ENCODE measurements at places on chromosomes 3 and 15.

DNA sequence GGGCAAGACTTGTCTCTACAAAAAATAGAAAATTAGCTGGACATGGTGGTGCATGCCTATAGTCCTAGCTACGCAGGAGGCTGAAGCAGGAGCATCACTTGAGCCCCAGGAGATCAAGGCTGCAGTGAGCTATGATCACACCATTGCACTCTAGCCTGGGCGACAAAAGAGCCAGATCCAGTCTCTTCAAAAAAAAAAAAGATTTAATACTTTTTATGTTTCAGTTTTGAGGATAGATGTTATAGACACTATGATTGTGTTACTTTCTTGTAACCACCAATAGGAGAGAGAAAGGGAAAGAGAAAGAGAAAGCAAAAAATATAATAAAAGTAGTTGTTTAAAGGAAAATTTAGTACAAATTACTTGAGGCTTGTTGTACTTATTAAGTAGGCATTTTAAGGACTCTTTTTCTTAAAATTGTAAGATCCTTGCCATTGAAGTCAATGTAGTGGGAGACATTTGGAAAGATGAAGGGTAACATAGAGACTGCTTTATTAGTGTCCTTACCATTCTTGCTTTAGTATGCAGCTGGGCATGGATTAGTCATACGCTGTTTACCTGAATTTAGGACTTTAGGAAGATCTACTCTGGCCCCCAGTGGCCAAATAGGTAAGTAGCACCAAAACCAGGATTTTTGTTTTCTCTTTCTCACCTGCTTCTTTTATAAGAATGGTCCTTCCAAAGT lies 35.1 kb upstream of the ZDHHC23 start:
- DNase-seq = no peak

GRCh38 chr3:156554515-156554841 lies 439 bp downstream of the SSR3 start:
- DNase-seq = no peak

DNA sequence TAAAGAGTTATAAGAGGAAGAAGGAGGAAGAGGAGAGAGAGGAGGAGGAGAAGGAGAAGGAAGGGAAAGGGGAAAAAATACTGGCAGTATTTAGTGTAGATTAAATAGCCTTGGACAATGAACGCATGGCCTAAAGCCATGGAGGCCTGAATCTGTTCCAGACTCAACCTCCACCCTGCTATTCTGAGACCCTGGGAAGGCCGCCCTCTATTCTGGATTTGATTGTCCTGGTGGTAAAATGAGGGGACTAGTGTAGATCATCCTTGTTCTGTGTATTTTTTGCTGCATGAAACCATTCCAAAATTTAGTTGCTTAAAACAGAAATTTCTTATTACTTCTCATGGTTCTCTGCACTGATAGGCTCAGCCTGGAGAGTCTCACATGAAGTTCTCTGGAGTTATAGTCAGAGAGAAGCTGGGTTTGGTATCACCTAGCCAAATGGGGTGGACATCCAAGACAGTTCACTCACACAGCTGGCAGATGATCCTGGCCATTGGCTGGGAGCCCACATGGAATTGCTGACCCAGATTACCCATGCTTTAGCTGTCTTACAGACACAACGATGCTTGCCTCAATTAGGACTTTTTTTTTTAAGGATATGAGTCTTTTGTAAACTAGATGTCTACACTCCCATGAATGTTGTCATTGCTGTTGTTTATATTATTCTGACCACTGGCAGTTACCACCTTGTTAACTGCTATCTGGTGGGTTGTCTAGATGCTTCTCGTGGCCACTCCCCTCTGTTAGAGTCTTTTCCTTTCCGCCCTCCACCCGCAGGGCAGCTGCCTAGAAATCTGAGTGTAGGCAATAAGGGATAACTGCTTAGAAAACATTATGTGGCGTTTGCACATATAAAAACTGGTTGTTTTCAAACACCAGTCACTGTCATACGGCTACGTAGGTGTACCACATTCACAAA lies 149.9 kb downstream of the SST start:
- DNase-seq = no peak

DNA sequence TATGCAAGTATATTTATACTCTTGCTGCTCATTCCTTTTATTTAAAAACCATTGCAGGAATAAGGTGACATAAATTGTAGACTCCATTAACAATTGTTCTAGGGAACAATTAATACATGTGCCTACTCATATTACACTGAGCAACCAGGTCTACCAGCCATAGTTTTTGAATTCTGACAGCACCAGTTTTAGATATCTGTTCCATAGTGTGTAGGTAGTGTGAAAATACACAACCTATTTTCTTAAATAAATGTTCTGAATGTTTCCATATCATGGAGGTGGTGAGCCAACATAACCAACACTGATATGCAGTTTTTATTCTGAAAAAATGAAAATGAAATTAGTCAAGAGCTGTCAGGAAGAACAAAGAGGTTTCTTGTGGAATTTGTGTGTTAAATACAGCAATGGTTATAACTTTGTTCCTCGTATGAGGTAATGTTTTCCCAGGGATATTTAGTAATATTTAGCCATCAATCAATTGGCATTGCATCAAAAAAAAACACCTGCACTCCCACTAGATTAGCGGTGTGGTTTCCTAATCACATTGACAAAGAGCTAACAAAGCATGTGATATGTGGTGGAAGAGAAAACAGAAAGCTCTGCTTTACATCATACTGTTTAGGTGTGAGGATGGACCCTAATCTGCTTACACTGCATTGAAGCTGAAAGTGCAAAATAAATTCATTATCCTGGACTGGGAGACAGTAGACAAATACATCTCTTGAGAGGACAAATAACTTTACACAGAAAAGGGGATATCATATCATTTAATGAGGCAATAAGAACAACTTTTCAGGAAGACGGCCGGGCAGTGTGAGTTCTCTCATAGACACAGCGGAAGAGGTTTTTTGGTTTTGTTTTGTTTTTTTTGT lies 369.5 kb upstream of the THBS1 start:
- DNase-seq = no peak

DNA sequence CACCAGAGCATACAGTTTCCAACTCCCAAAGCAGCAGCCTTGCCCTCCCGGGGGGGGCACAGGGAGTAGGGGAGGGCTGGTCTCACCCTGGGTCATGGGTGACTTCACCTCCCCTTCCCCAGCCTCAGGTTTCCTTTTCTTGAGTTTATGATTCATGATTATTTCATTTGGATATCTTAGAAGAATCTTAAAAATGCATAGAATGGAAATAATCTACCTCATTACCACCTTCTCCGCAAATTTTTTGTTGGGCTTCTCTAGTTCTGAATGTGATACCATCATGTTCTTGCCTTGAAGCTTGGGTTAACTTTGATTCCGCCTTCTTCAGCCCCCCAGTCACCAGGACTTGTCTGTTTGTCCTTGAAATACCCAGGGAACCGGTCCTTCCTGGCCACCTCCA lies 148.8 kb upstream of the ROPN1 start:
- no peak for DNase-seq

GRCh38 chr3:177553579-177553978 lies 356.3 kb upstream of the TBL1XR1 start:
- DNase-seq = no peak

DNA sequence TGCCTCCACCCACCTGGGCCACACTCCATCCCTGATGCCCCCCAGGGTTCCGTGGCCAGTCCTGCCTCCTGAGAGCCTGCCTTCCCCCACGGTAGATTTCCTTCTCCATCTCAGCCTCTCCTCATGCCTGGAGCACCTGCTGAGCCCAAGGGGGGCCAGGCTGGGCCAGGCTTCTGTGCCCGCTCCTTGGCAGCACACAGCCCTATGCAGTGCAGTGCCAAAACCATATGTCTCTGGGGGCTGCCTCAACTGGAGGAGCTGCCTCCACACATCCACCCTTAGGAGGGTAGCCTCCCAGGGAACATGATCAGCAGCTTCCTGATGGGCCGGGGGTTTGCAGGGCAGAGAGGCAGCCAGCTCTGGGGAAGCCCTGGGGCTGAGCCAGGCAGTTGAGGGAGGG lies 24.6 kb upstream of the GATA2 start:
- DNase-seq = no peak

DNA sequence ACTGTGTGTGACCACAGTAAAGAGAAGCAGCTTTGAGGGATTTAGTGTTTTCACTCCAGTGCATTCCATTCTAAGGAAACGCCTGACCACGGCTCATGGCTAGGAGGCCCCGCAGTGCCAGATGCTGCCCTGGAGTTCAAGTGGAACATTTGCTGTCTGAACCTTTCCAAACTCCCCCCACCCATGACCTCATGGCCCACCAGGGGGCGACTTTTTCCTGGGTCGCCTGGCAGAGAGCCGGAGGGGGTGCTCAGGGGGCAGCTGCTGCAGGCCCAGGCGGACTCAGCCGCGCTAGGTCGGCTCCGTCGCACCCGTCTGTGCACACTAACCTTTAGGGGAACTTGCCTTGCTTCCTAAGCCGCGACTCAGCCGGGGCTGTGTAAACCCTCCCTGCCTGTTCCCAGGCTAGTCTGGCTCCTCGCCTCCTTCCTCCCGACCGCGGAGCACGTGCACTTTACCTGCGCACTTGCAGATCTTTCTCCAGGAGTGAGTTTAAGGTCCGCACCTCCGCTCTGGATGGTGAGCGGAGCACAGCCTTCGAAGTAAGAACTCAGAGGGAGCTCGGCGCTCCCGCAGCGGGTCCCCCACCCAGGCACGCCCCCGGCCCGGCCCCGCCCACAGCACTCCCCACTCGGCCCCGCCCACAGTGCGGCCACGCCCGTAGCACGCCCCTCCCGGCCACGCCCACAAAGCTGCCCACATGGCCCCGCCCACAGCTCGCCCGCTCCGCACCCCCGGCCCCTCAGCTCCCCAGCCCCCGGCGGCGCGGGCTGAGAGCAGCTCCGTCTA lies at the start of gene OCA2:
Gene OCA2, minus strand, starts transcription at position 550 of the 789 bp plus-strand sequence. CDS start 17,441 bp downstream, outside the sequence.
- peak; percentile 79 for DNase-seq

All from lower lobe of right lung (tissue), 2 donors.